ENCODE measurements at places on chromosomes 4 and X.

- DNase-seq, result no peak
Observed at GRCh38 chrX:125131164-125131563, 188.5 kb upstream of the TEX13C start.

GRCh38 chrX:101676571-101676970 lies 16.9 kb upstream of the ARMCX2 start:
- DNase-seq, result no peak

DNA sequence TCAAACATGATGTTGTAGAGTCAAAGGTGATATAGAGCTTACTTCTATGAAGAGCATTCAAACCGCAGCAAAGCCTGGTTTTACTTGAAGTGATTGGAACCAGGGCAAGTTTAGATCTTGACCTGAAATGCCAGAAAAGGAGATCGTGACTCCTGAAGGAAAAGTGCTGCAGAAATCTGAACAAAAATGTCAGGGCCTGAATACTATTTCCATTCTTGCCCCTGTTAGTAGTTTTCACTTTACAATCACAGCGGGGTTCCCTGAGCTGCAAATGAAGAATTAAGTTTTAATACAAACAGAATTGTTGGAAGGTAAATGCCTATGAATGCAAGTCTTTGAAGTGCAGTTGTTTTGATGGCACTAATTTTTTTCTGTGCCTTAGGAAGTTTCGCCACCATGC lies 4.1 kb downstream of the SLIT2 start:
- DNase-seq, result no peak

DNA sequence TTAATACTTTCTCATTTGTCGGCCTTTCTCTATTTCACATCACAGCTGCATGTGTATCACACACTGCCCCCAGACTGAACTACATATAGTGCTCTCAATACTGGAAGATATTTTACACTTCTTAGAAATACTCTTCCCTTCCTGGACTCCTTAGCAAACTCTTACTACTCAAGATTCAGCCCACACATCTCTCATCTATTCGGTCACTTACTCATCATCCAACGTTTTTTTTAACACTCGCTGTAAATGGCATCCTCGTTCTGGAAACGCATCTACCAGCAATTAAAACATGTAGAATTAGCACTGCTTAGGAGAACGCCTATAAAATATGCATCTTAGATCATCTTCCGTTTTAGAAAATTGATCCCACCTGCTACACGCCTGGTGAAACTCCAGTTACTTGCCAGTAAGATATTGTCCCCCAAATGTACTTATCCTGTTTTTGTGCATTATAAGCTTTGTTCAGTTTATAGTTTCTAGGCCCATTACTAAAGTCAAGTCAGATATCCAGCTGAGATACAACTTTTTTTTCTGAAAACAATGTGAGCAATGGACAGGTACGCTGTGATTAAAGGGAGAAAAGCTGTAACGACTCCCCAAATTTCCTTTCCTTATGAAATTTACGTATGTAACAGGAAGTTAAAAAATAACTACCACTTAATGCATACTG lies 1.0 kb downstream of the LRP2BP start:
- DNase-seq, result no peak

- DNase-seq, result no peak
Observed at GRCh38 chr4:173492315-173492714, 37.7 kb downstream of the HAND2 start.

Data from stimulated activated CD8-positive, alpha-beta memory T cell treated with anti-CD3 and anti-CD28 coated beads, Interleukin-12 subunit alpha, Interleukin-12 subunit beta, amount 100 ng/mL, for 1 hour (primary cell).